NCI-H187 (cell line): ENCODE measurements at places on chromosomes 16 and 17.

- DNase-seq = no peak
Measured at GRCh38 chr16:76276745-76277438, at the start of gene CNTNAP4. Gene CNTNAP4, plus strand, starts transcription at chr16:76277401. Its CDS starts 262 bp downstream, at chr16:76277663.

- DNase-seq = no peak
Measured at GRCh38 chr17:7238420-7239090, 702 bp downstream of the PHF23 start.

GRCh38 chr16:49048557-49048956 is 233.1 kb downstream of the CBLN1 start:
- DNase-seq = no peak

- no peak for DNase-seq
Measured at GRCh38 chr16:85100265-85100664, 12.0 kb downstream of the CIBAR2 start.

DNA sequence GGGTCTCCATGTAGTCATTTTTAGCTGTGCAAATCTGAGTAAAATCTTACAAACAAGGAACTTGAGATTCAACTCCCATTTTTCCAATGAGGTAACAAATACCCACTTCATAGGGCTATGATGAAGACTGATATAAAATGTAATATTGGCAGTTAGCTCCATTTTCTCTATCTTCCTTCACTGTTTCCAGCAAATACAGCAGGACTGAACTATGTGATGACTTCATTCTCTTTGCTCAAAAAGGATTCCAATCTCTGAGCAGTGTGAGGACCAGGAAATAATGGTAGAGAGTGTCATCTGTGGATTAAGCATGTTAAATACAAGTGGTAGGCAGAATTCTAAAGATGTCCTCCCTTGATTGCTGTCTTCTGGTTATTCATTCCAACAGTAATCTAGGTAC is 18.3 kb downstream of the RND2 start:
- DNase-seq = no peak

GRCh38 chr17:68011199-68011665 is 15.0 kb upstream of the C17orf58 start:
- no peak for DNase-seq

GRCh38 chr16:4272114-4272956 is 488 bp downstream of the TFAP4 start:
- no peak for DNase-seq

DNA sequence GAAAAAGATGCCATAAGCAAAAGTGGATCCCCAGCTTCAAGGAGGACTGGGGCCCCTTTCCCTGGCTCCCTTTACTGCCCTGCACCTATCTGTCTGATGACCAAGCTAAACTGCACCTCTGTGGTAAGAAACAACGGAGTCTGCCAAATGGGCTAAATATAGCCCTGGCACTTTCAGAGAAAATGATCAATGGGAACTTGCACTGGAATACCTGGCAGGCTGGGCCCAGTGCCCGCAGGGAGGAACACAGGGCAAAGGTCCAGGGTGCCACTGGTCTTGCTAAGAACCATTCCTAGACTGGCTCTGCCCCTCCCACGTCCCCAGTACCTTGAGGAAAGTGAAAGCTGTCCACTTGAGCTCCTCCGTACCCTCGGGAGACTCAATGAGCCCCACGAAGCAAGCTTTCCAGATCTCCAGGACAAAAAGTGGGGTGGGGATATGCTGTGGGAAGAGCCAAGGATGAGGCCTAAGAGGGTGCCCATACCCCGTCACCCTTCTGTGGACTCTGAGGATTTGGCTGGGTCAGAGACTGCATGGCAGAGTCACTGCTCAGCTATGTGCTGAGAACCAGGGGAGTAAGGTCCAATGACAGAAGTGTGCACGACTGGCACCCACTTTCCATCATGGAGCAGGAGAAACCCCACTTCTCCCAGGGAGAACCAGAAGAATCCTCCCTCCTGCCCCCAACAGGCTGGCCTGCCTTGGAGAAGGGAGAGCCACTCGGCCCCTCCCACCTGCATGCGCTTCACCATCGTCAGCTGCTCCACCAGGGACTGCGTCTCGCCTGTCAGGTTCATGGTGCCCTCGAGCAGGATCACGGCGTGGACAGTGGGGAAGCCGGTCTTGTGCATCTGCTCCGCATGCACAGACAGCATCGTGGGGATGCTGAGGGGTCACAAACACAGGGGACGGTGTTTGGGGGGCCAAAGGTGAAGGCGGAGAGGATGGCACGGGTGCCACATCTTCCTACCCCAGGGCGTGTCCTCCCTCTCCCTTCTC is 17.4 kb downstream of the CSF3 start:
- DNase-seq = no peak

- DNase-seq = no peak
Measured at GRCh38 chr17:8865385-8865784, 2.1 kb downstream of the PIK3R6 start.

DNA sequence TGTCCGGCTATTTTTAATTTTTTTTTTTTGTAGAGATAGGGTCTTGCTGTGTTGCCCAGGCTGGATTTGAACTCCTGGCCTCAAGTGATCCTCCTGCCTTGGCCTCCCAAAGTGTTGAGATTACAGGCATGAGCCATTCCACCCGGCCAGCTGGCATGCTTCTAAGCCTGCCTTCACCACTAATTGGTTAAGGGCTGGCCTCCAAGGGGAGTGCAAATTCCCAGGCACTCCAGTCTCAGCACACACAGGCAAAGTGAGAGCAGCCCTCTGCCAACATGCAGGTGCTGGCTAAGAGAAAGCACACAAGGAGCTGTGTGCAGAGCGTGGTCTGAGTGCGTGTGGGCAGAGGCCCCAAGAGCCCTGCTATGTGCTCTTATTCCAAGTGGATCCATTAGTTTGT is 149.8 kb upstream of the HS3ST2 start:
- DNase-seq = no peak

DNA sequence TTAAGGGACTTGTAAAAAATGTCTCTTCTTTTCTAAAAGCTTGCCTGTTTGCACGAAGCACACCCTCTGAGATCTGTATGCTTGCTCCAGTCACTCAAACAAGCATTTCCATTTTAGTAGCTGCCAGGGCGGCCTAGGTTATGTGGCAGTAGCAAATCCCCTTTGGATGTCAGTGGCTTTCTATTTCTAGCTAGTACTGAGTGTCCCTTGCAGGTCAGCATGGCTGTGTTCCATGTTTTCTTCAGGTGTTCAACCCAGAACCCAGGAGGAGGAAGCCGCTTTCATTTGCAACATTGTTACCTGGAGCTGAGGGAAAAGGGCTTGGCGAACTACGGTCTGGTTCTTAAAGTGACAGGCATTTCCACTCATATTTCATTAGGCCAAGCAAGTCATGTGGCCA is 36.4 kb downstream of the FOXL1 start:
- DNase-seq = no peak

DNA sequence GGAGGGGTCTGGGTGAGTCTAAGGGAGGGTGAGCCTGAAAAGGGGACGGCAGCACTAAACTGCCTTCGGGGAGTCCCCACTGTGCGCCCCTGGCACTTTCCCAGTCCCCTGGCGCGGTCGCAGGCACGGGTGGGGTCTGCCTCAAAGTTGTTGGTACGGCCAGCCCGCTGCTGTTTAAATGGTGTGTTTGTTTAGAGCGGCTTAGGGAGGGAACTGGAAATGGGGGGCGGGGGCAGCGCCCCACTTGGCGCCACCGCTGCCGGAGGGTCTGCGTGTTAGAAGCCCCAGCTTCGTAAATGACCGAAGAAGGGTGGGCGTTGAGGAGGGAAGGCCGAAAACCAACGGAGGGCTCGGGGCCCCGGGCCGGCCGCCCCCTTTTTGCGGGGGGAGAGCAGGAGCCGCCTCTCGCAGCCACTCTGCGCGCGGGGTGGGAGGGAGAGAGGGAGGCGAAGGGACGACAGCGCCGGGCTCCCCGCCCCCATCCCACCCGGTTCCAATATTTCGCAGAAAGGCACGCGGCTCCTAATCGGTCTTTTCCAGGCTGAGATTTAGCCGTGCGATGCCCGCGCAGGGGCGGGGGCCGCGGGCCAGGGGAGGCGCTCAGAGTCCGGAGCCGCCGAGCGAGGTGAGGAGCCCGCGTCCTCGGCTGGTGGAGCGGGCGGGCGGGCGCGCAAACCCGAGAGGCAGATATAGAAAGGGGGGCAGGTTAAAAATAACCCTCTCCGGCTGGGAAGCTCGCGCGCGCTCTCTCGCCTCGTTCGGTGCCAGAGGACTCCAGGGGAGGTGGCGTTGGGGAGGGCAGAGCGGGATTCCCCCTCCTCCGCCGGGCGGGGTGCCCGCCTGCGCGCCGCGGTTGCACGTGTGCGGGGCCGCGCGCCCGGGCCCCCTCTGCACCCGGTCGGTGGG is 54.9 kb downstream of the SREBF1 start:
- peak; percentile 19 for DNase-seq

DNA sequence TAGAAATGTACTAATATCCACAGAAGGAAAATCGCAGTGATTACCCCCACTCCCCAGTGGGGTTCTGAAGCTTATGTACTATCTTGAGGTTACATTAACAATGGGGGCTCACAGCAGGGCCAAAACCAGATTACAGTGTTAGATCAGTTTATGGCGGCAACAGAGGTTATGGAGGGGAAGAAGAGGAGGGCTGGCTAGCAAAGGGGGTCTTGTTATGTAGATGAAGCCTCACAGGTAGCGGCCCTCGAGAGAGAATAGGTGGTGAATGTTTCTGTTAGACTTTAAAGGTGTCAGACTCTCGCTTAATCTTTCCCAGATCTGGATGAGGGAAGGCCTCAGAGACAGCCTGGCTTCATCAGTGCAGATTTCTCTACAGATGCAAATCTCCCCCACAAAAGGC is 22.2 kb downstream of the RNF112 start:
- no peak for DNase-seq

GRCh38 chr17:21843318-21843865 is 151.1 kb downstream of the KCNJ18 start:
- DNase-seq = no peak

DNA sequence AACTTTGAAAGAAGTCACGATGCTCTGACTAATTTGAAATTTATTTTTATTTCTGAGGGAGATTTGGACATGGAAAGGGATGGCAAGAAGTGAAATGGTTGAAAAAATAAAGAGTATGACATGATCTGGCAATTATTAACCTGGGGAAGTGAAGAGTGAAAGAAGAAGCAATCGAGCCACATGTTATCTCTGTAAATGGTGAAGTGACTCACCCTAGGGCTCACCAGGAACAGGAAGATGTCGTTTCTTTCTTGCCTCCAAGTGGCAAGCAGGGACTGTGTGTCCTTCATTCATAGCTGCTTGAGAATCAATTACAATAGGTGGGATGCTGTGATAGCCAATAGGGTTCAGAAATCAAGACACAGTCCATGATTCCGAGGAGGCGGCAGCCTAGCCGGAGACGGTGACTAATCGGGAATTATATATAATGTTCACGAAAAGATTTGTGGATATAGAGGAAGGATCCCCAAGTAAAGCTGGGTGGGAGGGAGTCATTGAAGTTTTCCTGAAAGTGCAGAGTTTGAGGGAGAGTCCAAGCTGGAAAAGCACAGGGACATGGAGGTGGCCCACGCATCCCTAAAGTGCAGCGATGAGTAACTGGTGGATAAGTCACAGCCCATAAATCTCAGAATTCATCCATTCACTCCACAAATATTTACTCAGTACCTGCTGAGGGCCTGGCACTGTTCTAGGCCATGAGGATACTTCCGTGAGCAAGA is 18.2 kb upstream of the KRT20 start:
- DNase-seq = no peak

DNA sequence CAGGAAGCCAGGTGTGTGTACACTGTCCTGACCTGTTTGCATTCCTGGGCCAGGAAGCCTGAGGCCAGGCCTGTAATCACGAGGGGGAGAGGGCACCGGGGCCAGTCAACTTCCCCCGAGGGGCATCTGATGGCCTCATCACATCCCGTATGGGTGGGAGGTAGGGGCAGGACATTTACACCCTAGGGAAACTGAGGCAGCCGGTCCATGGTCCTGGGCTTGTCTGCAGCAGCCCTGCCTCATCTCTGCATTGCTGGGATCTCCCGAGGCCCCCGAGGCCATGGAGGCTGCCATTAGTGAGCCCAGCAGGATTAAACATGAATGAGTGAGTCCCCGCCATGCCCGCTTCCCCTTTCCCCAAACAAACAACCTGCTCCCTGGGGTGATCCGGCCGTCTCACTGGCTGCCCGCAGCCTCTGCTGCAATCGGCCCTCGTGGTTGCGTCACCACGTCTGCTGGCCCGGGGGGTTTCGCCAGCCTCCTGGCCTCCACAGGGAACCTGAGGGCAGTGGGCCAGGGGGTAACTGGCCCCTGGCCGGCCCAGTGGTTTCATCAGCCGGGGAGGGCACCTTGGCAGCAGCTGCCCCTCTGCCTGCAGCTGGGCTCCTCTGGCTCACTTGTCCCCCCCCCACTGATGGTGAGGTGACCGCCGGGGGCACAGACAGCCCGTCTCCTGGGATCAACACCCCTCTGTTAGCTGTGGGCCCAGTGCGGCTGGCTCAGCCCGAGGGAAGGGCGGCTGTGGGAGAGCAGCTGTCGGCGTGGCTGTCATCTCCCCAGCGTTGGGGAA is 88.3 kb upstream of the GSE1 start:
- no peak for DNase-seq

- DNase-seq = no peak
Measured at GRCh38 chr16:22151246-22151998, 10.9 kb upstream of the SDR42E2 start.

DNA sequence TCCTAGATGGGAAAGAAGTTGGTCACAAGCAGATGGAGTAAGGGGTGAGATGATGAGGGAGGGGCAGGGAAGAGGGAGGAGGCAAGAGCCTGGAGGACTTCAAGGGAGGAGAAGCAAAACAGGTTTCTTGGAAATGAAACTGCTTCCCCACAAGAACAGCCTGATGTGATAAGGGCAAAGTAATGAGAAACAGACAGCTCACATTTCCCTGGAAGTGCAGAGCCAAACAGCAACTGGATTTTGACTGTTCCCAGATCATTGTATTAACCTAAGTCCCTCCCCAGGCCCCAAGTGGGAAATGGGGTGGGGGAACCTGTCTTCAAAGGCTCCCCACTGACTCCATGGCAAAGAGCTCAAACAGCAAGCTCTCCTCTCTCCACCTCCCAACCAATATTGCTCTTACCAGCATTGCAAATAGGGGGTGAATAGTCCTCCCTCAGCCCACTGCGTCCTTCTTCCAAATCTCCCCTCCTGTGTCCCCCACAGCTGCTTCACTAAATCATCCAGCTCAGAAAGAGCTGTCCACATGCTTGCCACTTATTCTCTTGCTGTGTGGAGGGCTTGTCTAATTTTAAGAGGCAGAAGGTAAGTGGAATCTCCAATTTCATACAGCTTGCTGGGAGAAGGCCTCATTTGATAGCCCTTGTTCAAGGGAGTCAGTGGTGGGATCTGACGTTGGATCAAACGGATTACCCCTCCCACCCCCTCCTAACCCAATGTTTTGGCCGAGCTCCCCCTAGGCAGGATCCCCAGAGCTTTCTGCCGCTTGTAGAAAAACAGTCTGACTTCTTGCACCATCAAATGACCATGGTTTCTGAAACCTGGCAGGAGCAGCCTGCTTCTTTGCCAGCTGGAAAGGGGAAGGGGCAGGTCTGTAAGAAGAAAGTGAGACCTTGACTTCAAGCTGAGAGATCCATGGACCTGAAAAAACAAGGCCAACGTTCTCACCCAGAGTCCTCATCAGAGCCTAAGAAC is 56.3 kb upstream of the SMIM36 start:
- peak; percentile 52 for DNase-seq

- DNase-seq = no peak
Measured at GRCh38 chr16:50584033-50584722, 36.0 kb downstream of the NKD1 start.
